Pancreas (tissue), 10 donors: ENCODE measurements at places on chromosomes 6 and 20. TPM values are rescaled to one million over a fixed set of nuclear protein-coding genes. Genes with fewer than 3 reads are reported as not detected.

SYCP2L gene
- total RNA-seq, result 1.5 TPM

PHF3 gene
- 31.9 TPM for total RNA-seq

SSTR4 gene
- not detected for total RNA-seq

ZNF451 gene
- 19.9 TPM for total RNA-seq

ULBP2 gene
- total RNA-seq, result 0.34 TPM

ABT1 gene
- 6.9 TPM for total RNA-seq
